ENCODE measurements at places on chromosomes 12 and 14.

DNA sequence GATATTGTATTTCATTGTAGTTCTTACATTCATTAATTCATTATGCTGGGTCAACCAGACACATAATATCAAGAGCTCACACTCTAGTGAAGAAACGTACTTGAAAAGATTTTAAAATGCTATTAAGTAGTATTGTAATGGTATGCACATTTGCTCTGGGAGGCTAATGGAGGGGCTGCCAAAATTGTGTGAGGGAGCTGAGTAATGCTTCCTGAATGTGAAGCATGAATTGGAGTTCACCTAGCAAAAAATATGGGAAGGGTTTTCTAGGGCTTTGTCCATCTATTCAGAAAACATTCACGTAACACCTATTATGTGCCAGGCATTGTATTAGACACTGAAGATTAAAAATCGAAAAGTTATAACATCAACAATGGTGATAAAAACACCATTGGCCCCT, 403.8 kb upstream of the PDE3A start:
- DNase-seq: no peak

- no peak for DNase-seq
These were observed 474.1 kb upstream of the MIS18BP1 start for GRCh38 chr14:45727133-45727532.

DNA sequence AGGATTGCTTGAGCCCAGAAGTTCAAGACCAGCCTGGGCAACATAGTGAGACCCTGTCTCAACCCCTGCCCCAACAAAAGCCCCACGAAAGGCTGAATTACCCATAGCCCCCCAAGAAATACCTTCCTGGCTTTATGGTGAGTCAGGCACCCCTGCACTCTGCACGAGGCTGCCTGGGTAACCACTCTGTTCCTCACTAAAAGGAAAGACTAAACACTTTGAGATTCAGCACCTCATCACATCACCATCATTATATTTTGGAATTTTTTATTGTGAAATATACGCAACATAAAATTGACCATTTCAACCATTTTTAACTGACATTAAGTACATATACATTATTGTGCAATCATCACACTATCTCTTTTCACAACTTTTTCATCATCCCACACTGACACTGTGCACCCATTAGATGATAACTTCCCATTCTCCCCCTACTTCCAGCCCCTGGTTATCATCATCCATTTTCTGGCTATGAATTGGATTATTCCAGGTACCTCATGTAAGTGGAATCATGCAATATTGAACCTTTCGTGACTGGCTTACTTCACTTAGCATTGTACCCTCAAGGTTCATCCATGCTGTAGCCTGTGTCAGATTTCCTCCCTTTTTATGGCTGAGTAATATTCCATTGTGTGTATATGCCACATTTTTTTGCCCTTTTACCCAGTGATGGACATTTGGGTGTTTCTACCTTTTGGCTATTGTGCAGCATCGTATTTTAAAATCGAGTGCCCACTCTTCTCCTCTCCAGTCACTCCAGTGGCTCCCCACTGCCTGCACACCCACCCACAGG, 51.5 kb downstream of the TSPAN9 start:
- no peak for DNase-seq

DNA sequence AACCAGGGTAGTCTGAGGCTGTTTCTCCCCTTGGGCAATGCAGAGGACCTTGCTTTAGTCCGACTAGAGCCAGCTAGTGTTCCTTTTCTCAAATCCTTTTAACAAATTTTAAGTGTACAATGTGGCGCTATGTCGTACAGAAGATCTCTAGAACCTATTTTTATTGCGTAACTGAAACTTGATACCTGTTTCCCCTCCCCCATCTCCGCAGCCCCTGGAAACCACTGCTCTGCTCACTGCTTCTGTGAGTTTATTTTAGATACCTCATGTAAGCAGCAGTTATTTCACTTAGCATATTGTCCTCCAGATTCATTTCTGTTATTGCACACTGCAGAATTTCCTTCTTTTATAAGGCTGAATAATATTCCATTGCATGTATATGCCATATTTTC, 1092.3 kb downstream of the AACS start:
- DNase-seq: no peak

DNA sequence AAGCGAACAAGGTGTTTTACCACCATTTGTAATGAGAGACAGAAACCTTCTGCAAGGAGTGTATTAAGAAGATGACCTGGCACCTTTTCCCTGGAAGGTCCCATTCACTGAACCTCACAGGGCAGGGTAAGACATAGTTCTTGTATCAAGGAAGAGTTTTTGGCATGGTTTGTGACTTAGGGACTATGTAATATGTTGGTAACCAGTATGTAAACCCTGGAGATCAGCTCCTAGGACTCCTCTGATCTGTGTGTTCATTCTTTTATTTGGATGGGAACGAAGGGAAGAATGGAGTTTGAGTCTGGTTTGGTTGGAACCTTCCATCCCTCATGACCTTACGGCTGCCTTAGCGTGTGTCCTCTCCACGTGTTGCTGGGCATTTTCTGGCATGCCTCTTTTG, 175.4 kb downstream of the CAND1 start:
- DNase-seq: no peak

- DNase-seq: no peak
These were observed 354.2 kb downstream of the TMEM121 start for GRCh38 chr14:105880616-105881015.

GRCh38 chr12:93783832-93784231, 106.7 kb downstream of the CRADD start:
- peak; percentile 23 for DNase-seq

DNA sequence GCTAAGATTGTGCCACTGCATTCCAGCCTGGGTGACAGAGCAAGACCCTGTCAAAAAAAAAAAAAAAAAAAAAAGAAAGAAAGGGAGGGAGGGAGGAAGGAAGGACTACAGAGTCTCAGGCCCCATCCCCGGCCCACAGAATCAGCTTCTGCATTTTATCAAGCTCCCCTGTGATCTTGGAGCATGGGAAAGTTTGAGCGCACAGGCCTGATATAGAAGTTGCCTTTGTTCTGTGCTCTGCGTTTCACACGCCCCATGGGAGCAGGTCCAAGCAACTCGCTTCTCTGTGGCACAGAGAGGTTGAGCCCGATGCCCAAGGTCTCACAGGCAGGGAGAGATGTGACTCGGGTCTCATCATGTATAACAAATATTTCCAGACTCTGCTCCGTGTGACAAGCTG, 101.8 kb downstream of the PHETA1 start:
- DNase-seq: no peak

GRCh38 chr14:104373055-104373854, 206.3 kb upstream of the C14orf180 start:
- DNase-seq: no peak

DNA sequence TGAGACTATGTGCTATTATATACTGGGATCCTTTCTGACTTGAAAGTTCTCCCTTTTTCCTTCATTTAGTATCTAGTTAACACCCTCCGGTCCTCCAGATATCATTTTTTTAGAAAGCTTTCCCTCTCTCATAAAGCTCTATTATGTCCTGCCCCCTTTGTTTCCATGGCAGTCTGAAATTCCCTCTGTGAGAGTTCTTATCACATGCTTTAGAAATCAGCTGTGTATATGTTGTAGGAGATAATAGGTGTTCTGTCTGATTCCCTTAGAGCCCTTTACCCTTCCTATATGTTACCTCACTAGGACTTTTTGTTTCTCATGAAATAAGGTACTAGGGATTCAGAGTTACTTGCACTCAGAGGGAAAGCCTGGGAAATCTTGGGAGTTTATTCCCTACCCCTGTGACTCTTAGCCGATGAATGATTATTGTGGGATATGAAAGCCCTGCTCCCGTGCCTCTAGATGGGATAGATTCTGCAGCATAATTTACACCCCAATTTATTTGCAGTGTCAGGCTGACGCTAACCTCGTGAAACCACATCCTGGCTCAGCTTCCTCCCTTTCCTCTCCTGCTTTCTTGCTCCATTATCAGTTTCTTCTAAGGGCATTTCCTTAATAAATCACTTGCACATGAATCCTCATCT, 448.4 kb downstream of the MDGA2 start:
- DNase-seq: no peak

DNA sequence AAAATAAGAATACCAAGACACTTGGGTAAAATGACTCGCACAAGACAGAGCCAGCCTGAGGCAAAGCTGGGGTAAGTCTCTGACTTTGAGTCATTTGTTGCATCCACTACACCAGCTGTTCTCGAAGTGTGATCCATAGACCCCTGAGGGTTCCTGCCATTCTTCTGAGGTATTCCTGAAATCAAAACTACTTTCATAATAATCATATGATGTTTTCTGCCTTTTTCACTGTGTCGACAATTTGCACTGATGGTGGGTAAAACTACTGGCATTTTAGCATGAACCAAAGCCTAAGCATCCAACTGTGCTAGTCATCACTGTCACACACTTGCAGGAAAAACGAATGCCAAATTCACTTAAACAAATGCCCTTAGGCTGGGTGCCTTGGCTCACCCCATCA, 135.5 kb upstream of the FUT8 start:
- DNase-seq: no peak

GRCh38 chr12:42468921-42469320, 120.6 kb downstream of the PRICKLE1 start:
- no peak for DNase-seq

GRCh38 chr12:131943389-131943788, 6.4 kb upstream of the EP400 start:
- DNase-seq: no peak

DNA sequence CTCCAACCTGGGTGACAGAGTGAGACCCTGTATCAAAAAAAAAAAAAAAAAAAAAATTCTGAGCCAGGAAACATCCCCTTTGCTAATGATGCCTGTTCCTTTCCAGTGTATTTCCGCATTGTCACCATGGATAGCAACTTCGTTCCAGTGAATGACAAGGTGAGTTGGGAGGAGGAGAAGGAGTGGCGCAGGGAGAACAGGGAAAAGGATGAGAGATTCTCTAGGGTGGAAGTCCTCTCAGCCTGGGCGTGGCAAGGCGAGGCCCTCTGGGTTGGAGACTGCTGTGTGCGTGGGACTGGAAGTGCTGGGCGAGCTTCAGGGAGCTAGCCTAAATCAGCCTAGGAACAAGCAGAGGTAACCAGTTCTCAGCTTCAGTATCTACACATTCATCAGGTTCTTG, 7.2 kb downstream of the A2ML1 start:
- DNase-seq: no peak

DNA sequence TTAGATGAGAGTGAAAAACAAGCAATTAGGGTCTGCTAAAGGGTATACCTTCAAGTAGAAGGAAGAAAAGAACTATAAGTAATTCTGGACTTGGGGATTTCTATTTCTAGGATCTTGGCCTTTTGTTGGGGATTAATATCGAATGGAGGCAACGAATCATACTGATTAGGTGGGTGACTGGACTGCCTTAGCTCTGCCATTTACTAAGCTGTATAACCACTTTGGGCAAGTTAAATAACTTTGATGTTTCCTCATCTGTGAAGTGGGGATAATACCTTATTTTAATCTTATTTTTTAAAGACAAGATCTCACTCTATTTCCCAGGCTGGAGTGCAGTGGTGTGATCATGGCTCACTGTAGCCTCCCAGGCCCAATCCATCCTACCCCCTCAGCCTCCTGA, 6.6 kb downstream of the IKBIP start:
- DNase-seq: no peak

- no peak for DNase-seq
These were observed 37.4 kb downstream of the DAD1 start for GRCh38 chr14:22551605-22551997.
